ENCODE measurements at places on chromosomes 4 and X. TPM values are rescaled to one million over a fixed set of nuclear protein-coding genes. Genes with fewer than 3 reads are reported as not detected.

GRCh38 chr4:77605210-77605902 lies at the start of gene CXCL13:
TSS of gene CXCL13 (plus strand) at chr4:77605820. CDS start at chr4:77605866, 46 bp downstream.
- H3K4me1 ChIP-seq = peaks cover 10% of the 10 kb centered on the region
- no peak within 1 kb of the TSS for H3K27ac ChIP-seq
- H3K4me3 ChIP-seq = no peak within 1 kb of the TSS
- no peaks in the 10 kb centered on the region for H3K36me3 ChIP-seq

RBM47 gene
- total RNA-seq = 1.0 TPM

DNA sequence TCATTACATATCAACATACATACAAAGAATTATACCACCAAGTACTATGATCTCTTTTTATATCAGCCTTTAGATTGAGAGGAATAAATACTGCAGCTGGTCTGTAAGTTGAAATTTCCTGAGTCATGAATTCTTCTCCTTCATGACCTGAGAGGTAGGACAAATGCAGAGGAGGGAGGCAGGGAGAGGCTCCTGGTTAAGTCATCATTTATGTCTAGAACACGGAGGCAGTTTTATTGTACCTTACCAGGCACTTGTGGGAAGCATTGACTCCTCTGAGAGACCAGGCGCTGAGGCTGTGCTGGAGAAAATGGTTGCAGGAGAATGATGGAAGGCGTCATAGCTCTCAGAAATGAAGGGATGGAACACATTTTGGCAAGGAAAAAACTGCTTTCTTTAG lies 12.5 kb upstream of the CASK start:
- H3K4me3 ChIP-seq = no peak overlapping the region
- H3K4me1 ChIP-seq = peaks cover 14% of the 10 kb centered on the region
- no peaks in the 10 kb centered on the region for H3K36me3 ChIP-seq
- no peak overlapping the region for H3K27ac ChIP-seq
- H3K27me3 ChIP-seq = no peaks in the 10 kb centered on the region

DNA sequence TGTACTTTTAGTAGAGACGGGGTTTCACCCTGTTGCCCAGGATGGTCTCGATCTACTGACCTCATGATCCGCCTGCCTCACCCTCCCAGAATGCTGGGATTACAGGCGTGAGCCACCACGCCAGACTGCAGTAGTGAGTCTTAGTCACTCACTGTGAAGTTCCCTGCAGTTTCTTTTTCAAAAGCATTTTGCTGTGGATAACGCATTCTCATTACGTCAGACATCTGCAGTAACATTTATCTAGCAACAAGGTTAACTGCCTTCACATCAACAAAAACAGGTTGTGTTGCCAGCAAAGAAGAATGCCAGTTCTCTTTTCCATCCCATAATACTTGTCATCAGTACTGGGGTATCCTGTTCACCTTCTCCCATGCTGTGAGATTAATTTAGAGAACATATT lies 164.6 kb downstream of the DHRSX start:
- peaks cover 21% of the 10 kb centered on the region for H3K36me3 ChIP-seq
- H3K27ac ChIP-seq = no peak overlapping the region
- no peaks in the 10 kb centered on the region for H3K4me1 ChIP-seq
- DNase-seq = no peak
- H3K4me3 ChIP-seq = no peak overlapping the region

GRID2 gene
- not detected for total RNA-seq

CLDN22 gene
- not detected for total RNA-seq

HPGDS gene
- total RNA-seq = 0.15 TPM

GRCh38 chr4:40405193-40405592 lies 70.1 kb downstream of the CHRNA9 start:
- no peak overlapping the region for H3K27ac ChIP-seq
- peaks cover 17% of the 10 kb centered on the region for H3K36me3 ChIP-seq
- no peaks in the 10 kb centered on the region for H3K27me3 ChIP-seq

C4orf51 gene
- total RNA-seq = not detected

SLC6A8 gene
- 0.69 TPM for total RNA-seq

FGF13 gene
- total RNA-seq = not detected

DNA sequence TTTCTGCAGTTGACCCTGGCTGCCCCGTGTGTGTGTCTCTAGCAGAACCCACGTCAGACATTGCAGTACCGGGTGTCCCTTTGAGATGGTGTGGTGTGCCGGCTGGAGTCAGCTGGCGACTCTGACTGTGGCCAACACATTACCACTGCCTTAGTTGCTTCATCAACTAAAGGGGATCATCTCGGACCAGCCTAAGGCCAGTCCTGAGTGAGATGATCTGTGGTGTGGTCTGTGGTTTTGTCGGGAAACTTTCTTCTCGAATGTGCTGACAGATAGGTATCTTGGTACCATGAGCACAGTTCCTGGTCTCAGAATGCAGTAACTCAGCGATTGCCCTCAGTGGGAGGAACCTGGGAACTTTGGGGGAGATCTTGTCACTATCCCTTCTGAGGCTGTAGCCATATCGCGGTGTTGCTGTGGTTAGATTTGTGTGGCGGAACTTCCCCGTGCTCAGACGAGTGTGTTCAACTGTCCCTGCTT lies 15.8 kb downstream of the TBC1D14 start:
- H3K27ac ChIP-seq = peak overlapping the region; percentile 90
- peaks cover 78% of the 10 kb centered on the region for H3K4me1 ChIP-seq
- H3K36me3 ChIP-seq = peaks cover 58% of the 10 kb centered on the region
- H3K27me3 ChIP-seq = no peaks in the 10 kb centered on the region
- peak overlapping the region; percentile 66 for H3K4me3 ChIP-seq

DNA sequence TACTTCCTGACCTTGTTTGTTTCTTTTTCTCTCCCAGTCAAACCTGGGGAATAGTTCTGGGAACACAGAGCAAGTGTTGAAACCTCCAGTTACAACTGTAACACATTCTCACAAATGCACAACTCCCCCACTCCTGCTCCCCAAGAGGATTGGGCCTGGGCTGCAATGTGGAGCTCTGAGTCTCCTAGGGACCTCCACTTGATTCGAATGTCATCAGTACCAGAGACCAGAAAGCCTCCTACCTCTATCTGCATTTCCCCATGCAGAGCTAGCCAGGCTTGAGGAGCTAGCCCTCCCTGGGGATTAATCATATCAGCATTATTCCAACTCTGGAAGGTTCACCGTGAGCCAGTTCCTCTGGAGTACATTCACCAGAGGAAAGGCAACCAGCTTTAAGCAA lies 41.7 kb upstream of the CITED1 start:
- H3K27me3 ChIP-seq = no peaks in the 10 kb centered on the region
- DNase-seq = no peak
- H3K27ac ChIP-seq = no peak overlapping the region
- no peak overlapping the region for H3K4me3 ChIP-seq
- H3K36me3 ChIP-seq = peaks cover 17% of the 10 kb centered on the region

DNA sequence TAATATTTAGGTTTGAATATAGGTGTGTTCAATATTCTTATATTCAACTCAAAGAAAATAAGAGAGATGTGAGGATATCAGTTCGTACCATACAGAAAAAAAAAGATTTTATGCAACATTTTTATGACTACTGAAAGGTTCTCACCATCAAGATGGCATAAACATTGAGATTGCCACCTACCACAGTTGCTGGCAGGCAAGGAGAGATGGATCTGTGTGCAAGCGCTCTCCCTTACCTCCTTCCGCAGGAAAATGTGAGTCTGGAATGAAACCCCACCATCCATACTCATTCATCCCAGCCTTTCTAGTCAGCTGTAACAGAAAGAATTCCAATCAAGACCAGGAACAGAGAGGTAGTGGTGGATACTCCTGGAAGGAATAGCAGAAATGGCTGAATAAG lies 376.9 kb downstream of the PPP3CA start:
- no peak overlapping the region for H3K27ac ChIP-seq
- H3K4me3 ChIP-seq = no peak overlapping the region
- no peaks in the 10 kb centered on the region for H3K4me1 ChIP-seq
- H3K27me3 ChIP-seq = peaks cover 7% of the 10 kb centered on the region

- DNase-seq = no peak
- H3K27ac ChIP-seq = peak overlapping the region; percentile 57
- no peak overlapping the region for H3K4me3 ChIP-seq
- peaks cover 4% of the 10 kb centered on the region for H3K36me3 ChIP-seq
- H3K27me3 ChIP-seq = no peaks in the 10 kb centered on the region
- peaks cover 22% of the 10 kb centered on the region for H3K4me1 ChIP-seq
Observed at GRCh38 chrX:41862562-41863184, 60.7 kb downstream of the CASK start.

- no peak overlapping the region for H3K27ac ChIP-seq
- H3K36me3 ChIP-seq = peaks cover 2% of the 10 kb centered on the region
- DNase-seq = no peak
- no peaks in the 10 kb centered on the region for H3K4me1 ChIP-seq
Observed at GRCh38 chrX:10130354-10130753, 26.4 kb upstream of the CLCN4 start.

DNA sequence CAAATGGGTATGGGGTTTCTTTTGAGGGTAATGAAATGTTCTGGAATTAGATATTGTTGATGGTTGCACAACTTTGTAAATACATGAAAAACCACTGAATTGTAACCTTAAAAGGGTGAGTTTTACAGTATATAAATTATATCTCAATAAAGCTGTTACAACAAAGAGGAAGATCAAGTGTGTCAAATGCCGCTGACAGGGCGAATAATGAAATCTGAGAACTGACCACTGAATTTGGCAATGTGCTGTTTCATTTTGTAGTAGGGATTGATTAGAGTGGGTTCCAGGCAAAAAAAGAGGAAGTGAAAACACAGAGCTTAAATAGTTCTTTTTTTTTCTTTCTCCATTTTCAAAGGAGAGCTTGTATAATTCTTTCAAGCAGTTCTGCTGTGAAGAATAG lies 161.1 kb upstream of the NAP1L5 start:
- no peak for DNase-seq
- H3K36me3 ChIP-seq = no peaks in the 10 kb centered on the region
- no peaks in the 10 kb centered on the region for H3K4me1 ChIP-seq
- no peak overlapping the region for H3K27ac ChIP-seq
- H3K27me3 ChIP-seq = peaks cover 3% of the 10 kb centered on the region

- peak within 1 kb of the TSS; percentile 99 for H3K27ac ChIP-seq
- H3K27me3 ChIP-seq = no peaks in the 10 kb centered on the region
- peak; percentile 60 for DNase-seq
- peaks cover 32% of the 10 kb centered on the region for H3K4me1 ChIP-seq
- H3K36me3 ChIP-seq = peaks cover 17% of the 10 kb centered on the region
Observed at GRCh38 chrX:79366873-79367749, at the start of gene ITM2A. TSS of gene ITM2A (minus strand) at chrX:79367334. CDS start at chrX:79367215, 119 bp downstream.

DNA sequence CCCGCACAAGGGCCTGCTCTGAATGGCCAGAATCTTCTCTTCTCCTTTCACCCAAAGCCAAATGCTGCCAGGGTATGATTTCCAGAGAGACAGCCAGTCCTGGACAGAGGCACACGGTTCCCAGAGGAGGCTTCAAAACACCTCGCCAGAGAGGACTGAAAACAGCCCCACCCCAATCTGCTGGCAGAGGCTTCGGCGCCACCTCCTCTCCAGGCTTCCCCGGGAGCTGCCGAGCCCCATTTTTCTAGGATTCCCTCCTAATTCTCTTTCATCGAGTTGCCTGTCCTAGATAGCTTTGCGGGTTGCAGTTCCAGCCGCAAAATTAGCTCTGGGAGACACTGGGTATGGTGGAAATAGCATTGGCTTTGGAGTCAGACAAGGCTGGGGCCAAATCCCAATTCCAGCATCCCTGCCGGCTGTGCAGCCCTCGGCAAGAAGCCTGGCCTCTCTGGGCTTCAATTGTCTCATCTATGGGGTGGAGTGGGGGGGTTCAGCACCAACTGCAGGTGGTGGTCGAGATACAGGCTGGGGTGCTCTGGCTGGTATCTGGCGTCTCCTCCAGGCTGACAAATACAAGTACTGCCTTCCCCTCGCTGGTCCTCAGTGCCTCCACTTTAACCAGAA lies 22.6 kb downstream of the PPP2R2C start:
- H3K36me3 ChIP-seq = no peaks in the 10 kb centered on the region
- no peak overlapping the region for H3K4me3 ChIP-seq
- H3K27me3 ChIP-seq = peaks cover 2% of the 10 kb centered on the region

DNA sequence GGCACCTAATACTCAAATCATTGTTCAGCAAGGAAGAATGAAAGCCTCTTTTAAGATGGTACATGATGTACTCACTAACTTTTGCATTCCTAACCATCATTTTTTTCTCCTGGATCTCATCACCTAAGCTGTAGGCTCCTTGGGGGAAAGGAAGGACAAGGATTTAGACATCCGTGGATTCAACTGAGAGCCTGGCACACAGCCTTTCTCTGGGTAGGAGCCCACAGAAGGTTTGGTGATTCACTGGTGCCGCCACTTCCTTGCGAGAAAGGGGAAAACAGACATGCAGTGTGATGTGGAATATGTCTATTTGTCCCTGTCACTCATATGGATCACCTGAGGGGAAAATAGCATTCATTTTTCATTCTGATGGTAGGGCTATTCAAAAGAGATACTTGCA lies 147.3 kb downstream of the PCDH7 start:
- H3K4me3 ChIP-seq = no peak overlapping the region
- no peak for DNase-seq
- H3K27me3 ChIP-seq = no peaks in the 10 kb centered on the region
- no peak overlapping the region for H3K27ac ChIP-seq
- no peaks in the 10 kb centered on the region for H3K36me3 ChIP-seq

DNA sequence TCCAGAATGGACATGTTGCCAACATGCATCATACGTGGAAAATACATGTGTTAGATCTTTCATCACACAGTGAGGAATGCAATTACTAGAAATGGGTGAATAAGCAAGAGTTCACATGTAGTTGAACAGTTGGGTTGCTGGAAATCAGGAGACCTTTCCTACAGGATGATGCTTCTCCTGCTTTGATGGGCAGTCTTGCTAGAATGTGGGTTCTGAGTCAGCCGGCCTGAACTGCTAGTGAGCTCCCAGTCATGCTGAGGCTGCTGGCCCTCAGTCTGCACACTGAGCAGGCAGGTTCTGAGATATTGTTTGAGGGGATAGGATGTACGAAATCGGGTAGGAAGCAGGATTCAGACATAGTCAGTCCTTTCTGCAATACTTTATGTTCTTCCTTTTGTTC lies 20.2 kb downstream of the MSL3 start:
- H3K4me3 ChIP-seq = no peak overlapping the region
- H3K36me3 ChIP-seq = peaks cover 22% of the 10 kb centered on the region
- H3K27me3 ChIP-seq = no peaks in the 10 kb centered on the region
- no peak for DNase-seq
- no peak overlapping the region for H3K27ac ChIP-seq
- H3K4me1 ChIP-seq = peaks cover 14% of the 10 kb centered on the region

SLC6A14 gene
- total RNA-seq = not detected

GRCh38 chr4:141595531-141595930 lies 40.9 kb upstream of the IL15 start:
- no peaks in the 10 kb centered on the region for H3K4me1 ChIP-seq
- H3K4me3 ChIP-seq = no peak overlapping the region
- no peaks in the 10 kb centered on the region for H3K36me3 ChIP-seq
- no peak for DNase-seq

F11 gene
- total RNA-seq = not detected

SSX4 gene
- total RNA-seq = not detected

JCHAIN gene
- total RNA-seq = not detected

- H3K4me1 ChIP-seq = no peaks in the 10 kb centered on the region
- H3K27me3 ChIP-seq = peaks cover 3% of the 10 kb centered on the region
- no peak for DNase-seq
- H3K27ac ChIP-seq = no peak overlapping the region
- H3K4me3 ChIP-seq = no peak overlapping the region
Observed at GRCh38 chrX:52352551-52352950, 16.3 kb upstream of the XAGE2 start.

PSMD10 gene
- total RNA-seq = 33.7 TPM

APLN gene
- total RNA-seq = 0.17 TPM

AMBN gene
- not detected for total RNA-seq

DGAT2L6 gene
- not detected for total RNA-seq

GRCh38 chr4:97104666-97105065 lies 1038.6 kb downstream of the STPG2 start:
- no peak for DNase-seq
- no peak overlapping the region for H3K4me3 ChIP-seq
- H3K27me3 ChIP-seq = no peaks in the 10 kb centered on the region
- no peaks in the 10 kb centered on the region for H3K4me1 ChIP-seq
- no peaks in the 10 kb centered on the region for H3K36me3 ChIP-seq
- H3K27ac ChIP-seq = no peak overlapping the region

GRCh38 chrX:19869193-19869592 lies 18.2 kb downstream of the SH3KBP1 start:
- H3K4me1 ChIP-seq = peaks cover 74% of the 10 kb centered on the region
- no peak overlapping the region for H3K4me3 ChIP-seq
- peaks cover 7% of the 10 kb centered on the region for H3K36me3 ChIP-seq

ARHGAP36 gene
- total RNA-seq = not detected

Measured in activated CD4-positive, alpha-beta T cell treated with anti-CD3 and anti-CD28 coated beads, Interleukin-2, amount 10 ng/mL, durations not matched to agents 7 days and 5 days (primary cell).